ENCODE measurements at places on chromosomes 16 and 17.
A peak's percentile ranks its signal among the peaks of the same experiment; 100 is the strongest.

- no peak for DNase-seq
These were observed 117.9 kb upstream of the AXIN2 start for GRCh38 chr17:65679165-65679845.

DNA sequence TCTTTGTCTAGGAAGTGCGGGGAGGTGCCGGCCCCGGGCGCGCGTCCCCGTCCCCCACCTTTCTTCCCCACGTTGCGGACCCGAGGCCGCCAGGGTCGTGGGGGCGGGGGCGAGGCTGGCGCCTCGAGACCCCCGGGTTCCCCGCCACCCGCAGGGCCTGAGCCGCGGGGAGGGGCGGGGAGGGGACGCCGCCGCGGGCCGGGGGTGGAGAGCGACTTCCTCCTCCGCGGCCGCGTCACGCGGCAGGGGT, 1.8 kb upstream of the ACTG1 start:
- DNase-seq: no peak

GRCh38 chr17:45794840-45795239, 10.7 kb downstream of the CRHR1 start:
- no peak for DNase-seq

DNA sequence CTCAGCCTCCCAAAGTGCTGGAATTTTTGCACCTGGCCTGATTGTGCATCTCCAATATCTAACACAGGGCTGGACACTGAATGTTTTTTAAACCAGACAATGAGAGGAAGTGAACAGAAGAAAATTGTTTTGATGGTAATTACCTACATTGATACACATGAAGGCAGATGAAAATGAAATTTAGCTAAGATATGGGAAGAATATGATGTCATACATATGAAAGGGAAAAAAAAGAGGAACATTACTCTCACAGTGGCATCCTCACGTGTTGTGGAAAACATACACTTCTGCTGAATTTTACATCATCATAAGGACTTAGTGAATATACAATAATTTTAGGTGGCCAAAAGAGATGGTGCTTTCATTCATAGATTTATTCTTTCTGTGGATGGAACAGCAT, 111.7 kb downstream of the SYCE1L start:
- DNase-seq: no peak

- no peak for DNase-seq
These were observed 16.4 kb downstream of the KCNG4 start for GRCh38 chr16:84223456-84223855.

DNA sequence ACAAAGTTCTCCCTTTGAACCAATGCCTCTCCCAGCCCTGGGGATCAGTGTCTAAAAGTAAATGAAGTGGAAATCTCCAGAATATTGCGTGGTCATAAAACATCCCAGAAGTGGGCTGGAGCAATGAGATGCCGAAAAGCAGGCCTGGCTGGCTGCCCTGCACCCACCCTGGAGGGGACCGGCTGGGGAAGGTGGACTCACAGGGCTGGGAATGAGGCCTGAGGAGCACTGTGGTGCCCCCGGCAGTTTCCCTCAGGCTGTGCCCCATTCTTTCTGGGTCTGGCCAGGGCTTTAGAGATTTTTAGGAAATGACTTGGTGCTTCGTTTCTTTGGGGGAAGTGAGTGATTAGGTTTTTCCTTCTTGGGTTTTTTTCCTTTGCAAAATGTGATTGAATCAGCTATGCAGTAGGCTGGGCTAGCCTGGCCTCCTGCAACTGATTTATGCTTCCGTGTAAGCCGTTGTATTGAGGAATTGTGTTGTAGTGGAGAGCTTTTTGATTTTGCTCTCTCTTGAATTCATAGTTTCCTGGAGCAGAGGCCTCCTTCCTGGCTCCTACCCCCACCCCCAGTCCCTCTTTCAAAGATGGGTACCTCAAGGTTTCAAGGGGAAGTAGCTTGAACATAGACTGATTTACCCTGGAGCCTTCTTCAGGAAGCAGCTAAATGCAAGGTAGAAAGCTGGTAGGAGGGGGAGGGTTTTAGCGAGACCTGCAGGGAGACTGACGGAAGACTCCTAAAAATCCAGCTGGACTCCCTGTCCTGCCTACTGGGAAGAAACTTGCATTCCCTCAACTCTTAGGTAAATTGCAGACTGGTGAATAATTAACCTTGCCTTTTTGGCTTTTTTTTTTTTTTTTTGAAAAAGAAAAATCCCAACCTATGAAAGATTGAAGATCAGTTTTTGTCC, 170.2 kb downstream of the RAB11FIP4 start:
- DNase-seq: no peak

DNA sequence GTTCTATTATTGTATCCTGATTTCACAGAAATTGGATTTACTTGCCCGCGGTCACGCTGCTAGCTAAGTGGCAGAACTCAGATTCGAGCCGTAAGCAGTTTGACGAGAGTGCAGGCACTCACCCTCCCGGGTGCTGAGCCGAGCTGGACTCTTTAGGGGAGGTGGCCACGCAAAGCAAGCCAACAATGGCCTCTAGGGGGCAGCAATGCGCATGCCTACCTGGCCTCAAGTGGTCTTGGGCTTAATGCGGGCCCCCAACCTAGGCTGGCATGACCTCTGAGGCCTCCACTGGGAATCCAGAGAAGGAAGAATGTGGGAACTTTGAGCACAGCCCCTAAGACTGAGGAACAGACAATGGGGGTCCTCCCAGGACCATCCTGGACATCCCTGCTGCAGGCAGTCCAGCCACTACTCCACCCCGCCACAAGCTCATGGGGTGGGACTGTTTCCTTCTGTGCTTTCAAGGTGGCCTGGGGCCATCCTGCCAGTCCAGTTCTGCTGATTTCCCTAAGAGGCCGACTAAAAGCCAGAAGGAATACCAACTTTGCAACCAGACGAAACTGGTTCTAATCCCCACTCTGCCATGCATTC, 276.5 kb downstream of the XYLT1 start:
- DNase-seq: peak; percentile 37

DNA sequence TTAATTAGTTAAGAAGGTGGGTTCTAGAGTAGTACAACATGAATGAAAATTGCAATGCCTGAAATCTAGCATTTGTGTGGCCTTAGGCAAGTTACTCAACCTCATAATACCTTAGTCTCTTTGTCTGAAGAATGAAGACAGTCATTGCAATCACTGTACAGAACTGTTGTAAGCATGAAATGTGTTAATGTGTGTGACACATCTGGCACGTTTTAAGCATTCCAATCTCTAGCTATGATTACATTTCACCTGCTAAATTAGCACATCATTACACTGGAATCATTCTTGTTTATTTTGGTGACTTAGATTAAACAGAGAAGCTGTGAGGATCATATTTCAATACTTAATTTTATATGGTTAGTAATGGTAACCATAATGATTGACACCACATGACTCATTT, 629.7 kb upstream of the KIF2B start:
- DNase-seq: no peak

- peak; percentile 54 for DNase-seq
These were observed 4.0 kb upstream of the ZNF267 start for GRCh38 chr16:31869511-31870201.

DNA sequence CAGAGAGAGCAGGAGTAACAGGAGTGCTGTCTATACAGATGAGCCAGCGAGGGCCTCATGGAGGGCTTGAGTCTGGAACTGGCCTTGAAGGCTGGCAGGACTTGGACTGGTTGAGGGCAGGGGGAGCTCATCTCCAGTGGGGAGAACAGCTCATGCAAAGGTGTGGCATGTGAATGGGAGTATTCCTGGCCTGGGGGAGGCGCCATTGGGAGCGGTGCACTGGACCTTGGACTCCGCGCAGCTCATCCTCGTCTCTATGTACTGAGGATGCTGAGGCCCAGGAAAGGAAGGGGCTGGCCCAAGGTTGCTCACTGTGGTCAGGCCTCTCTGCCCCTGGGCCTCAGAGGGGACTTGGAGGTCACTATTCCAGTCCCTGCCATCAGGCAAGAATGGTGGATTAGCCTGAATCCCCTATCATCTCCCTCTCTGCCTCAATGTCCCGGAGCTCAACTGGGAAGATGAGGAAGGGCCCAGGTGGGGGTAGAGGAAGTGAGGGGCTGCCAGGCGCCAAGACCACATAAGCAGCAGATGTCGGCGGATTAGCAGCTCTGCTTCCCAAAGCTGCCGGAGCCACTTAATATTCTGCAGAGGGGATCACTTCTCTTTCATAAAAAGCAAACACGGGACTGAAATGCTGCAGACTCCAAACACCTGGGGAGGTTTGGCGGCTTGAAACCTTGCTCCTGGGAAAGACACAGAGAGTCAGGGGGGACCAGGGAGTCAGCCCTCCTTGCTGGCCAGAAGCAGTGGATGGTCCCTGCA, 88.9 kb downstream of the SDK2 start:
- no peak for DNase-seq

- no peak for DNase-seq
These were observed 1.2 kb downstream of the CDT1 start for GRCh38 chr16:88804552-88805339.

DNA sequence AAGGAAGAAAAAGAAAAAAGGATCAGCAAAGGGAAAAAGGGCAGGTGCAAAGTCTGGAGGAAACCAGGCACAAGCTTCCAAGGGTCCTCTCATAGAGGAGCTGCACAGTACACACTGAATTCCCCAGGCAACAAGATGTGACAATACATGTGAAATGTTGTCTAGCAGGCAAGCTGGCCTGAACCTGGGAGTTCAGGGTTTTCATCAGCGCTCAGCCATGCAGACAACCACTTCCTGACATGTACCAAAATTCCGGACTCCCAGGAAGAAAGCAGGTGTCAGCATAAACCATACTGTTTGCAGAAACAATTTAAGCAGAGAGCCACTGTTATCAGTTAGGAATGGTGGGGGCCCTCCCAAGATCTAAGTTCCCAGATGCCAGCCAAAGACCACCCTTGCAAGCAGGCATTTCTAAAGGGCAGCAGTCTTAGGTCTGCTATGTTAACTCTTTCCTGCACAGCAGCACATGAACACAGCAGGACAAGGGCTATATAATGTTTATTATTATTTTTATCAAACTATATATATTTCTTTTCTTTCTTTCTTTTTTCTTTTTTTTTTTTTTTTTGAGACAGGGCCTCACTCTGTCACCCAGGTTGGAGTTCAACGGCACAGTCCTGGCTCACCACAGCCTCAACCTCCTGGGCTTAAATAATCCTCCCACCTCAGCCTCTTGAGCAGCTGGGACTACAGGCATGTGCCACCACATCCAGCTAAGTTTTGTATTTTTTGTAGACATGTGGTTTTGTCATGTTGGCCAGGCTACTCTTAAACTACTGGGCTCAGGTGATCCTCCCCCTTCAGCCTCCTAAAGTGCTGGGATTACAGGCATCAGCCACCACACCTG, 10.1 kb downstream of the TK2 start:
- no peak for DNase-seq

DNA sequence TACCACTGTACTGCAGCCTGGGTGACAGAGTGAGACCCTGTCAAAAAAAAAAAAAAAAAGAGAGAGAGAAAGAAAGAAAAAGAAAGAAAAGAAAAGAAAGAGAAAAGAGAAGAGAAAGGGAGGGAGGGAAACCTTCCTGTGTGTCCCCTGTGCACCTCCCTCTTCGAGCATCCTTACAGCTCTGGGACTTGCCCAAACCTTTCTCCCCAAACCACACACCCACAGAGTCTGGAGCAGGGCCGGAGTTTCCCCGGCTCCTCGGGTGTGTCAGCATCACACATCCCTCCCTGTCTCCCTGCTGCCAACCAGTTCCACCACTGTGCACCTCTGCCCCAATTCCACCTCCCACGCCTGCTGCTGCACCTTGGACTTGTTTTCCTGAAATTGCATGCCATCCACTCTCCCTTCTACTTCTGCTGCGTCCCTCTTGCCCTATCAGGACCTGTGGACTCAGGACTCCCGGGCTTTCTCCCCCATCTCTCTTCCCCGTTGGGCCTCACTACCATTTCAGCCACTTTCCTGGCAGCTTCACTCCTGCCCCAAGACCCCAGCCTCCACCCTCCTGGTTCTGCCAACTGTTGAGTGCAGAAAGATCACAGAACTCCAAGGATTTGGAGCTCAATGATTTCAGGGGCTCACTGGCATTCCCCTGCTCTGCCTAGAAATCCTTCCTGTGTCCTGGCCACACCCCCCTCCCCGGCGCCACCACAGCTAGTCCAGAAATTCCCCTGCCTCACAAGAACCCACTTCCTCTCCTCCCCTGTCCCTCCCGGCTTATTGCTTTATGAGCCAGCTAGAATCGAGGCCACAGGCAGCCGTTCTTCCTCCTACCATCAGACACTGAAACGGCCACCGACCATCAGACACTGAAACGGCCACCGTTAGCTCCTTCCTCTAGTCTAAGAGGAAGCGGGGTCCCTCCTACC, 3.7 kb upstream of the CDK3 start:
- no peak for DNase-seq

DNA sequence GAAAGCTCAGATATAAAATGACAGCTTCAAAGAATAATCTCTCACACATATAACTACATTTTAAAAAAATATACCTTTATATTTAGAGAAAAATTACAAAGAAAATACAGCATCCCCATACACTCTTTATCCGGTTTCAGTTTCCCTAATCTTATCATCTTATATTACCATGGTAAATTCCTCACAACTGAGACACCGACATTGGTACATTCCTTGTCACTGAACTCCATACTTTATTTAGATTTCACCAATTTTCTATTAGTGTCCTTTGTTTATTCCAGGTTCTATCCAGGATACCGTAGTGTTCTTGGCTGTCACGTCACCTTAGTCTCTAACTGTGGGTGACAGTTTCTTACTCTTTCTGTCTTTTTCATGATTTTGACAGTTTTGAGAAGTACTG, 22.0 kb upstream of the ABCA10 start:
- no peak for DNase-seq

GRCh38 chr17:4535667-4536258, 19.4 kb downstream of the MYBBP1A start:
- no peak for DNase-seq

- no peak for DNase-seq
These were observed 2.0 kb upstream of the GLIS2 start for GRCh38 chr16:4313563-4314531.

DNA sequence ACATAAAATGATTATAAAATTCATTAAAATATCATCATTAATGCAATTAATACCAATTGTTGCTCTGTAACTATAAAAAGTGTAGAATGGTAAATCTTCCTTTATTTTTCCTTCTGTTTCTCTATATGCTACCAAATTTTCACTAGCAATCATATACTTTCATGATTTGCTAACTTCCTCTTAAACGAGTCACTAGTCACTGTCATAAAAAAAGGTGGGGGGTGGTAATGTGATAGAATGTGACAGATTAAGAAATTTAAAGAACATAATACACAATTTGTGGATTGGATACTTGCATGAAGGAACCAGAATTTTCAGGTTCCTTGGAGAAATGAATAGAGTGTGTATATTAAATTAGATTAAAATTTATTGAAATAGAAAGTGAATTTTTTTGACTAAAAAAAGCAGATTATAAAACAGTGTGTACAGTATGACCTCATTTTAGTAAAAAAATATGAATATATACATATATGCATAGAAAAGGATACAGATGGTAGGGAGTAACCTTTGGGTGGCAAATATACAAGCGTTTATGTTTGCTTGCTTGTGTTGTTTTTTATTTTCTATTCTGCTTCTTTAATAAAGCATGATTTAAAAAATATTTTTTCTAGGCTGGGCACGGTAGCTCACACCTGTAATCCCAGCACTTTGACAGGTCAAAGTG, 56.7 kb upstream of the C17orf78 start:
- no peak for DNase-seq

DNA sequence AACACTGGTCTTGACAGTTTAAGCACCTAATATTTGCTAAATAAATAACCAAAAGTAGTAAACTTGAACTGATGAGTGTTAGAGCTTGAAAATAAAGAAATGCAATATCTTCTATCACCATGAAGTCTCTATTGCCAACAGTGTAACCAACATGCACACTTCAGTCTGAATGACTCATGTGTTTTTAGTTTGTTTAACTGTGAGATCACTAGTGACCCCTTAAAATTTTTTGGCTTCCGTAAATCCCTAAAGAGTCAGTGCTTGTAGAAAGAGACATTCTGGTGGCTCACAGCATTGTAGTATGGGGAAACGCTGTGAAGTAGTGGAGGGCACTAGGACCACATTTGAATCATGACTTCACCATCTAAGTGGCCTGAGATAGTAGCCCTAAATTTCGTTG, 341.1 kb downstream of the PMP22 start:
- no peak for DNase-seq
